Testis (tissue), 5 donors: ENCODE measurements at places on chromosomes 11 and 22. TPM values are rescaled to one million over a fixed set of nuclear protein-coding genes. Genes with fewer than 3 reads are reported as not detected.
A peak's percentile ranks its signal among the peaks of the same experiment; 100 is the strongest.

GRCh38 chr11:3129591-3130268 is 35.4 kb downstream of the OSBPL5 start:
- no peak for DNase-seq

DNA sequence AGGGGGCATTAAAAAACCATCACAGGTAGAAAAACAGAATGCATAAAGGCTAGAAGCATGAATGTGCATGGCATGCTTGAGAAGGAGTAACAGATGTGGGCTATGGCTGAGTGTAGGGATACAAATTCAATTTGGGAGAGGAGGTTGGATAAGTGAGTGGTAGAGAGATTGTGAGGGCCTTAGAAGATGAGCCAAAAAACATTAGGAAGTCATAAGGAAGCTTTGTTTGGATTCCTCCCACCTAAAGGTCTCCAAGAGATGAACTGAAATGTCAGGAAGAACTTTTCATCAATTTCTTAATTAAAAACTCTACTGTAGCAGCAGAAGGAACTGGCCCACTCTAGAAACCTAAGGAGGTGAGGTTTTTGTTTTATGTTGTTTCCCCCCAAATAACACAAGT is 41.2 kb upstream of the CSNK2A3 start:
- DNase-seq = no peak

The BRSK2 gene
- total RNA-seq = 49.1 TPM

GRCh38 chr11:22890227-22890626 is 30.0 kb upstream of the CCDC179 start:
- no peak for DNase-seq

DNA sequence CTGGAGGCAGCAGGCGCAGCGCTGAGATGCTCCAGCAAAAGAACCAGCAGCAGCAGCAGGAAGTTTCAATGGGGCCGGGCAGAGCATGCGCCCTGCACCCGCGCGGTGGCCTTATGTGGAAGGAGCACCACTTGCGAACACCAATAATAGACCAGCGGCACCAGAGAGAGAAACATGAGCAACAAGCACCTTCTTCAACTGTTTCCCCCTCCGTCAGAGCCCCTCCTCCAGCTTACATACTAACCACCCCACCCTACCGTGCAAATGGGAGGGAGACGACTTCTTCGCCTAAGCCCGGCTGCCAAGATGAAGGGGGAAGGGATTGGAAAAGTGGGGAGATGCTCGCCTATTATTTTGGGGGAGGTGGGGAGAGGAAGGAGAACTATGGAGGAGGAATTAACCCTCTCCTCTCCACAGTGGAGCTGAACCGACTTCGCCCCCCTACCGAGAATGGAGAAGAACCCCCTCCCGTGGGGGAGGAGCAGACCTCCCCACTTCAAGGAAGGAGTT is 1.1 kb downstream of the RSF1 start:
- peak; percentile 95 for DNase-seq

GRCh38 chr11:110808248-110808647 is 96.0 kb upstream of the ARHGAP20 start:
- no peak for DNase-seq

DNA sequence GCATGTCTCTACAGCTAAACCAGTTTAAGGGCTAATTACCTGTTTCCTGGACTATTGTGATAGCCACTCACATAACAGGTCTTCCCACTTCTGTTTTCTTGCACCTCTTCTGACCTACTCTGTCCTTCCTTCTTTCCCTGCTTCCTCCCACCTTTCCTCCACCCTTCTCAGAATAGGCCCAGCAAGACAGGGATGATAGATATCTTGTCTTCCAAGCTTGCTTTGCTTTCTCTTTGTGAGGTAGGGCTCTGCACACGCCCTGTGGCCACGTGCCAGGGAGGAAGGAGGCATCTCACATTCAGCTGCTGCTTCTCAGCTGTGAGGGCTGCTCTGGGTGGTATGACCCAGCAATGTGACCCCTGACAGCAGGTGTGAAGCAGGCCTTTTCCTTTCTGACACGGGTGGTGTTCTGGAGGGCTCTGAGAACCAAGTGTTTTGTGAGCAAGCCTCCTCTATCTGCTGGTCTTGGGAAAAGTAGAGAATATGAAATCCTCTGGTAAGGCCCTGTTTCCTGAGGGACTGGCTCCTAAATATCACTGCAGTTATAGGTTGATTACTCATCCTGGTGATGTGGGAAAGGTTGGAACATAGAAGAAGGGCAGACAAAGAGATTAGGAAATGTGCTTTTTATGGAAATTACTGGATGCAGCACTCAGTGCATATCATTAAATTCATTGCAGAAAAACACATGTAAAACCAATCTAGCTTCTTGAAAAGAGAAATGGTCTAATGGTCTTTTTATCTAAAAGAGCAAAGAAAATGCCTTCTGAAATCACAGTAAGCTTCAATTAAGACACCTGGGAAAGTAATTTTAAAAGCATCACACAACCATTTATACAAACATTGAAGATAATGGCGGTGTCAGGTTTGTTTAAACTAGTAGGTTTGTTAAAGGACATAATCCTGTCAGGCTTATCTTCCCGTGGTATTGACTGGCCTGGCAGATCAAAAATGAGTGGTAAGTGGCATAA is 8.5 kb downstream of the AMOTL1 start:
- DNase-seq = no peak

DNA sequence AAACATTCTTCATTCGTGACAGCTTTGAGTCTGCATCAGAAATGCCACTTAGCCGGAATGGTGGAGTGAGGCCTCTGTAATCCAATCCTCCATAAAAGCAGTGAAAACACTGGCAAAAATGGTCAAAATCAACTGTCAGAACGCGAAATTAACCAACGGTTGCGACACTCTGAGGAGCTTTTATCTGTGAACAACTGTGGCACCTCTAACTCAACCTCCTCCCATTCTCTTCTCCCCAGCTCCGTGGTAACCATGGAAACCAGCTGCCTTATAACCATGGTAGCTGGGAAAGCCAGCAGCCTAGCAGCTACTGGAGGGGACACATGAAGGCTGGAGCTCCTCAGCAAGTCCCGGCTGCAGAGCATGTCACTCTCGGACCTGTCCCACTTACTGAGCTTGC is 20.3 kb downstream of the AP2A2 start:
- DNase-seq = no peak

The SLCO2B1 gene
- total RNA-seq = 46.2 TPM

- no peak for DNase-seq
Observed at GRCh38 chr11:16182553-16182952, 173.8 kb downstream of the SOX6 start.

GRCh38 chr11:35126000-35126878 is 12.7 kb upstream of the CD44 start:
- DNase-seq = no peak

The SCGB1C1 gene
- not detected for total RNA-seq

The H19 gene
- 158 TPM for total RNA-seq

GRCh38 chr11:68969386-68969785 is 11.4 kb downstream of the MRGPRD start:
- no peak for DNase-seq

The OR8D4 gene
- 11.7 TPM for total RNA-seq

The TMEM184B gene
- 66.5 TPM for total RNA-seq

GRCh38 chr11:102422817-102423712 is 29.5 kb downstream of the TMEM123 start:
- no peak for DNase-seq

DNA sequence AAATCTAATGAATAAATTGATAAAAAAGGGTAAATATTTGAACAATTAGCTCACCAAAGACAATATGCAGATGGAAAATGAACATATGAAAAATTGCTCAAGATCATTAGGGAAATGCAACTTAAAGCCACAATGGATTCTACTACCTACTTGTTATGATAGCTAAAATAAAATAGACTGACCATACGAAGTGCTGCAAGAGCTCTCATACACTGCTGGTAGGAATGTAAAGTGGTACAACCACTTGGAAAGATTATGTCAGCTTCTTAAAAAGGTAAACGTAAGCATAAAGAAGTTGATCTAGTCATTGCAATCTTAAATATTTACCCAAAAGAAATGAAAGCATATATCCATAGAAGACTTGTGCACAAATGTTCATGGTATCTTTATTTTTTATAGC is 504.2 kb upstream of the ARHGAP42 start:
- DNase-seq = no peak
